ENCODE measurements at places on chromosomes 13 and 19.

GRCh38 chr13:49840675-49841074, 48.2 kb upstream of the KPNA3 start:
- DNase-seq: no peak

DNA sequence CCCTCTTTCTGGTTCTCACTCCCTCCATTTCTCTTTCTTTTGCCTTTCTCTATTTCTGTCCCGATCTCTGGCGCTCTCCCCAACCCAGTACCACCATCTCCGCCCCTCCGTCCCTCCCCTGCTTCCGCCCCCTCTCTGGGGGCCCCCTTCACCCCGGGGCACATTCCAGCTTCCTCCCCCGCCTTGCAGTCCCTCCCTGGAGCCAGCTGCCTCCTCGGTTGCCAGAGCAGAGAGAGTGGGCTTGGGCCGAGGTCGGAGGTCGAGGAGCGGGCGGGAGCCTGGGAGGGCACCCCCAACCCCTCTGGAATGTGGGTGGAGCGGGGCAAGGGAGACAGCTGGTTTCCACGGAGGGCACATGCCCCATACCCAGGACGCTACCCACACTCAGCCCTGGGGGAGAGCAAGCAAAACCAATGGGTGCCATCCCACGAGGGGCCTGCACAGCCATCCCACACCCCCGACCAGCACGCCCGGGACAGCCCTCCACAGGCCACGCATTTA, 6.5 kb upstream of the CIRBP start:
- DNase-seq: no peak

- no peak for DNase-seq
These were observed 71.6 kb upstream of the TM9SF2 start for GRCh38 chr13:99429670-99430069.

DNA sequence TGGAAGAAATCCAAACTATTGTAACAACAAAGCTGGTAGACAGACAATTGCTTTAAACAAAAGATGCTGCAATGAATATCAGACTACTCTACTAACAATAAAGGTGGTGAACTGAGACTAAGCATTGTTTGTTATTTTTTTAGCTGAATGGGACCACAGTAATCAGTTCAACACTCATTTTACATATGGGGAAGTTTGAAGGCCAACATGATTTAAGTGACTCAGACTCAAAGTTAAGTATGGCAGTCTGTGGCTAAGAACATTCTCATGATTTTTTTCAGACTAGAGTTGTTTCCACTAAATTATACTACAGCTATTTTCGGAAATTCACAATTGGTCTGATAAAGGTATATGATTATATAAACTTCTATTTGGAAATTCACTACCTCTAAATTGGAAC, 10.4 kb downstream of the EXOSC8 start:
- DNase-seq: no peak

DNA sequence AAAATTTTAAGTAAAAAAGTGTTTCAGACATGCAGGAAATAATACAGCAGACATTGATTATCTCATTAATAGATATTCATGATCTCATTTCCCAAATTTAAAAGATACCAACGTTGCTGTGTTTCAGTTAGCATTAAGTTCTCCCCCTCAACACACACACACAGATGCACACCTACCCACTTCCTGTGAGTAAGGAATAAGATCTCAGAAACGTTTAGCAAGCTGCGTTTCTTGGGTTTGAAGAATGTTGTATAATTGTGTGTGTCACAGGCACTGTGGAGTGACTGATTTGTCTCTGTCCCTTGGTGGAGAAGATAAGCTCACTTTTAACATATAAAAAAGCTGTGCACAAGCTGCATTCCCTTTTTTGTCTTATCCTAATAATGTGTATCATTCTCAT, 196.8 kb downstream of the PDS5B start:
- no peak for DNase-seq

GRCh38 chr19:1847348-1847683, 967 bp downstream of the REXO1 start:
- no peak for DNase-seq
